ENCODE measurements at places on chromosomes 13 and 19.
A peak's percentile ranks its signal among the peaks of the same experiment; 100 is the strongest.

- no peak for DNase-seq
Observed at GRCh38 chr13:27440408-27440807, 10.0 kb downstream of the MTIF3 start.

- no peak for DNase-seq
Observed at GRCh38 chr19:47518139-47518538, 3.3 kb upstream of the NAPA start.

GRCh38 chr13:106161146-106161545 is 374.3 kb downstream of the EFNB2 start:
- no peak for DNase-seq

- DNase-seq, result no peak
Observed at GRCh38 chr13:43116242-43116641, 92.9 kb downstream of the DNAJC15 start.

DNA sequence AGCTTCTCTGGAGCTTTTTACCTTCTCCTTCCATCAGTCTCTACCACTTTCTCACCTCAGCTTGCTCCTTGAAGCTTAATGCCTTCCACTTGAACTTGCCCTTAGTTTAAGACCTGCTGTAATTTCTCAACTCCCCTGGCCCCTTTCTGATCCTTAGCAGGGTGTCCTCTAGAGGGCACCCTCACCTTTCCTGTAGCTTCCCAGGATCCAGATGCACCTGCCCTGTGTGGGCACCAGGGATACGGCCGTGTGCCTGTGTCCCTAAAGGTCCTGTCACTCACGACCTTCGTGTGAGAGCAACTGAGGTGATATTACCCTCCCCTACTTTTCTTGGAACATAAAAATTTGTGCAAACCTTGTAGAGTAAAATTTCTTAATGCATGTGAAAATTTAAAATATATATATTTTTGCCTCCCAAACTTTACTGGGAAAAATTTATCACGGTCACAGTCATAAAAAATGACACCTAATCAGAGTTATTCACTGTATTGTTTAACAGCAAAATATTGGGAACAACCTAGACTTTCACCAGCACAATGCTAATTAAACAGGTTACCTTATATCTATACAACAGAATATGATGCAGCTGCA is 46.4 kb downstream of the PSG3 start:
- no peak for DNase-seq

DNA sequence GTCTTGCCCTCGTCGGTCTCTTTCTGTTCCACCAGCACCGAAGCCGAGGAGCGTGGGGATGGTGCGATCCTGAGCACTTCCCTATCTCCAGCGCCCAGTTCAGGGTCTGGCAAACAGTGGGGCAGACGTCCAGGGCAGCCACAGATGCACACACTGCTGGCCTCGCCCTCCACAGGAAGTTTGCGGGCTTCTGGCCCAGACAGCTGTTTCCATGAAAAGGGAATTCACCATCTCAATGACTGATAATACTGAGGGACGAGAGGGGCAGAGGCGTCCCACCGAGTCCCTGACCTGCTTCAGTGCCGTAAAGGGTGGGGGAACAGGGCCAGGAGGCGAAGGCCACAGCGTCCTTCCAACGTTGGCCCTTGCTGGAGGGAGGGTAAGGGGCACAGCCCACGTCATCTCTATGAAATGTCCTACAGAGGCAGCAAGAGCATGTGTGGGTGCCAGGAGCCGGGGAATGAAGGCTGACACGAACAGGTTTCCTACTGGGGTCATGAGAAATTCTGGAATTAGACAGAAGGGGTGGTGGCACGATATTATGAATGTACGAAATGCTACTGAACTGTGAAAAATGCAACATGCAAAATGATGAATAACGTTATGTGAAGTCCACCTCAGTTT is 19.5 kb downstream of the SHC2 start:
- no peak for DNase-seq

DNA sequence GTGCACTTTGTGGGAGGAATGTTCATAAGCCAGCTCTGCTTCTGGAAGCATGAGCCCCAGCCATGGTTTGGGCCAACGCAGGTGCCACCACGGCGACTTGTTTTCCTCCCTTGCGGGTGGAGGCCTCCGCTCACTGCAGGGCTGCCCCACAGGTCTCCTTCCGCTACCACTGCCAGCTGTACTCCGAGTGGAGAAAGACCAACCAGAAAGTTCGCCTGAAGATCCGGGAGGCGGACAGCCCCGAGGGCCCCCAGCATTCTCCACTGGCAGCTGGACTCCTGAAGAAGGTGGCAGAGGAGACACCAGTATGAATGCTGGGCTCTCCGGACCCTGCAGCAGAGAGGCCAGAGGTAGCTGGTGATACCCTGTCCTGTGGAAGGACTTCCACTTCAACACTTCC is 6.5 kb upstream of the HNRNPM start:
- DNase-seq, result no peak

DNA sequence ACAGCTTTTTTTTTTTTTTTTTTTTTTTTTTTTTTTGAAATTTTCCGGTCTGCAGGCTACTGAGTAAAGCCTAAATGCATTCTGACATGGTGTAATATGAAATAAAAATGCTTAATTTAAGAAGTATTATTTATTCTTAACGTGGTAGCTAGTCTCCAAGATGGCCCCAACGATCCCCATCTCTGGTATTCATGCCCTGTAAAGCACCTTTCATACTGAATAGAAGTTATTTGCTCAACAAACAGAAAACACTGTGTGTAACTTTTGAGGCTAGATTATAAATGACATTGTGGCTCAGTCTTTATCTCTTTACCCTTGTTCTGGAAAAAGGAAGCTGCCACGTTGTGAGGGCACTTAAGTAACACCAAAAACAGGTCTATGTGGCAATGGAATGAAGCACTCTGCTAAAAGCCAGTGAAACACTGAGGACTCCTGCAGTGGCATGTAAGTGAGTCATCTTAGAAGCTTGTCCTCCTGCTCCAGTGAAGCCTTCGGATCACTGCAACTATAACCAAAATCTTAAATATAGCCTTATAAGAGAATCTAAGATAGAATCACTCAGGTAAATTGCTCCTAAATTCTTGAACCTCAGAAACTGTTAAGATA is 128.7 kb downstream of the UGGT2 start:
- DNase-seq, result peak; percentile 83

DNA sequence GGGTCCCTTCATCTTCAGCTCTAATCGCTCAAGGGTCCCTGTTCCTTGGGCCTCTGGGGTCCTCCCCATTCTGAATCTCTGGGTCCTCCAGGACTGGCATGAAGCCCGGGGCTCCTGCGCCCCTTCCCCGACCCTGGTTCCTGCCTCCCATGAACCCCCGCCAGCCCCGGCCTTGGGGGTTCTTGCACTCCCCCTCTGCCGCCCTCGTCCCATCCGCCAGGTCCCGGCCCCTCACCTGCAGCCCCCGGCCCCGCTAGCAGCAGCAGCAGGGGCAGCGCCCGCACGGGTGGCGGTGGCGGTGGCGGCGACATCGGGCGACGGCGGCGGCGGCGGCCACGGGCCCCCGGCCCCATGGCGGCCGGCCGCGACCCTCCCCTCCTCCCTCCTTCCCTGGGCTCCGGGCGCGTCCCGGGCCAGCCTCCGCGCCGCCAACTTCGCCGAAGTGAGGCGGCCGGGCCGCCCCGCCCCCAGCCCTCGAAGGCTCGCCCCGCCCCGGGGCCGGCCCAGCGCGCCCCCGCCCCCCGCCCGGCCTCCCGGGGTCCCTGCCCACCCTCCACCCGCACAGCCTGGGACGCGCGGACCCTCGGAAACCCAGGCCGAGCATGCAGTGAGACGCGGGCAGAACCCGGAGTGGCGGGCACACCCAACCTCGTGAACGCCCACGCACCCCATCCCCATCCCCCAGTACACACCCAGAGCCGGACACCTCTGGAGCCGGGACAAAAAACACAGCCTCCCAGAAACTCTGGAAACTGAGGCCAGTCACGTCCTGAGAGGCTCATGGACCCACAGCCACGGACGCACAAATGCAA is at the start of gene NOTCH3:
Gene NOTCH3, minus strand, starts transcription at position 443 of the 812 bp plus-strand sequence. Its CDS starts 90 bp downstream, at position 353.
- DNase-seq, result no peak

DNA sequence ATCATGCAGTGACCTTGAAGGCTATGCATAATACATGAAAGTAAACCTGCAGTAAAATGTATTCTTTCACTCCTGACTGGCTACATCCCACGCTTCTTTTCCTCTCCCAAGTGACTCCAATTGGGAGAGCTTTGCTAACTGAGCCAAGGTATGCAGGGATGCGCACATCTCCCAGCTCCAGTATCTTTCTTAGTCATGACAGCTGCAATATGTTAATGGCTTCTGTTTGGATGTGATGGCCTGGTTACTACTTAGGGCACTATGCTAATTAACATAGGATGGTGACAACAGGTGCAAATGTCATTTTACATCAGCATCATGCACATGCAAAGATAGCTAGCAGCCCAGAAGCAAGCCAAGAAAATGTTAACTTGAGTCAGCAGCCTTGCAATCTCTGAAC is 134.7 kb downstream of the POU4F1 start:
- no peak for DNase-seq

GRCh38 chr19:46450737-46451136 is 20.6 kb downstream of the PNMA8A start:
- no peak for DNase-seq

GRCh38 chr19:12607631-12608030 is 3.0 kb downstream of the ZNF490 start:
- no peak for DNase-seq

DNA sequence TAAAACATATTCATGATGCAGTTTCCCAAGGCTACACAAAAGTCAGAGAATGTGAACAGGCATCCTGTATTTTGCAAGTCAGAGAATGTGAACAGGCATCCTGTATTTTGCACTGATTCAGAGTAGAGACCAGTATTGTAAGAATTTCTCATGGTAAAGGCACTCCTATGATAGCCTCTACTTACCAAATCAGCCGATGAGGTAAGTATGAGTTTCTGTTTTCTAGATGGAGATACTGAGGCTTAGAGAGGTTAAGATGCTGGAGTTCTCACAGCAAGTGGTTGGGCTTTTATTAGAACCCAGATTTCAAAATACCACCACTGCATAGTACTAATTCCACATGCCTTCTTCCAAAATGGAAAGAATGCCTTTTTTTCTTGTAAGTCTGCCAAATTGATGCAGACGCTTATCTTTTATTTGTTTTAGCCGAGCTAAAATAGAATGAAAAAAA is 12.3 kb downstream of the TPT1 start:
- DNase-seq, result peak; percentile 88

DNA sequence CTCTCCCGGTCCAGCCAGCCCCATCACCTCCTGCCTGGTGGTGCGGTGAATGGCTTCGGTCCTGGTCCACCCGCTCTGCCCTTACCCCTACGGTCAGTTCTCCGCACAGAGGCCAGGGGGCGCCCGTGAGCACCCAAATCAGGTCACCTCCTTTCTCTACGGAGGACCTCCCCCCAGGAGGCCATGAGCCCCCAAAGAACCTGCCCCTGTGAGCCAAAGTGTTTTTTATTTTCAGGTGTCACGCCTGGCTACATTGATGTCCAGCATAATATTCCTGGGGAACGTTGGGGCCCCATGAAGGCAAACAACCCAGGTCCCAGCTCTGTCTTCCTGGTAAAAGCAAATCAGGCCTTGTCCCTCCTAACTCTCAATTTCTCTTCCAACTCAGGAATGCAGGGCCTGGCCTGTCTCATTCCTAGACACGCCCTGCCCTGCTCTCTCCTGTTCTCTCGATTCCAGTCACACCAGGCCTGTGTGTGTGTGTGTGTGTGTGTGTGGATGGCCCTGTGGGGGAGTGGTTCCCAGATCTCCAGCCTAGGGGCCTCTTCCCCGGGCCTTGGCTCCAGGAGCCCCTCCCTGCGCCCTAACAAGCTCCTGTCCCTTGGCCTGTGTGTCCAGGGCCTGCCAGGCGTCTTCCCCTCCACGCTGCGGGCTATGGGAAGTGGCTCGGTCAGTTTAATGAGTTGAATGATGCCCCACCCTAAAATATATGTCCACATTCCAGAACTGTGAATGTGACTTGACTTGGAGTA is 9.7 kb upstream of the GIPC1 start:
- peak; percentile 81 for DNase-seq

- DNase-seq, result no peak
Observed at GRCh38 chr13:68727165-68727564, 1380.5 kb upstream of the ATXN8OS start.
